HepG2 (cell line): ENCODE measurements at places on chromosomes 12 and 14. TPM values are rescaled to one million over a fixed set of nuclear protein-coding genes. Genes with fewer than 3 reads are reported as not detected.

The RNASE1 gene
- not detected in 2 replicates for total RNA-seq

DNA sequence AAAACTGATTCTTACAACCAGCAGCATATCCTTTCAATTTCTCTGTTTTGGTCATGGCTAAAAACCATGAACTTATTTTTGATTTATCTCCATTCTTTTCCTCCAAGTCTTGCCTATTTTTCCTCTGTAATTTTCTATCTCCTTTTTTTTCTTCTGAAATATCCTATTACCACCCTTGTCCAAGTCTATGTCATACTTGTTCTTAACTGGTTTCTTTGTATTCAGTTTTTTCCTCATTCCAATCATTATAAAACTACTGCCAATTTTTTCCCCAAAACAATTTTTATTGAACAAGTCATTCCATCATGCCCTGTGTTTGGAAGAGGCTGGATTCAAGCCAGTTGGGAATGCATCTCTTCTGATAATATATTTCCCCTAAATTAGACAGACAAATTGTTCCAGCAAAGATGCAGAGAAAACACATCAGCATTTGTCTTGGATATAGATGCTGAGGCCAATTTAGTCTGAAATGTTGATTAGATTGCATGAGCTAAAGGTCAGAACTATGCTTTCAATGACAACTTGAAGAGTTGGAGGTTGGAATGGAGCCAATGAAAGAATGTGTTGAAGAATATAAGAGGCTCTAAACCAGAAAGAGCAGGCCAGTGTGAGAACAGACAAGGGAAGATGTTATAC, 30.7 kb downstream of the OTOGL start:
- no peak for DNase-seq
- H3K27ac ChIP-seq, result no peak overlapping the region
- H3K27me3 ChIP-seq, result no peaks in the 10 kb centered on the region
- no peaks in the 10 kb centered on the region for H3K36me3 ChIP-seq
- H3K4me3 ChIP-seq, result no peak overlapping the region

DNA sequence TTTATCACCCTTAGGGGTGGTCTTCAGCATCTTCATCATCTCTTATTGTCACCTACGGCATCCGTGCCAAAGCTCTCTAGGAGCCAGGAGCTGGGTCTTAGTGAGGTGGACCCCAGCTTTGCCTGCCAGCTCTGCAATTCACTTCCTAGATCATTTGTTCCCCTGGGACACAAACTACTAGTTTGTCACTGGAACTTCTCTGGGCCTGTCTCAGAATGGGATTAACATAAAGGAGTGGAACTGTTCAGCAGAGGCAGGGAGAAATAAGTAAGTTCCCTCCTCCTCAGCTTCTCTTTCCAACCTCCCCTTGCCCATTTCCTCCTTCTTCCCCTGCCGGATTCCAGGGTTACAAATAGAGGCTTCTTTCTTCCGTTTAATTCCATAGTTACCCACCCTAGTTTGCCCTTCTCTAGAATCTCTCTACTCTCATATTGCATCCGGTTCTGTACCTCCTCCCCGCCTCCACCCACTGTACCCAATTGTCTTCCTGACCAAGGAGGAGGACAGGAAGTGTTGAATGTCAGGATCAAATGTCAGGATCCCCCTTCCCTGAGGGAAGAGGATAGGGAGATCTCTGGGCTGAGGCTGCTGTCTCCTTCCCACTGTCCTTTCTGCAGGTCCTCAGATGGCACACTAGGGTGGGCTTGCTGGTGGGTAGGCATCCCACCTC, 25.0 kb downstream of the LARP4 start:
- peaks cover 25% of the 10 kb centered on the region; the same call in 2 of the 3 replicates for H3K36me3 ChIP-seq
- DNase-seq, result no peak
- H3K27me3 ChIP-seq, result no peaks in the 10 kb centered on the region
- no peak overlapping the region for H3K27ac ChIP-seq
- no peak overlapping the region for H3K4me3 ChIP-seq

GRCh38 chr14:39240769-39241168, 7.1 kb downstream of the MIA2 start:
- no peak overlapping the region for H3K4me3 ChIP-seq
- no peak overlapping the region for H3K27ac ChIP-seq
- DNase-seq, result no peak
- peaks cover 10% of the 10 kb centered on the region for H3K4me1 ChIP-seq
- H3K27me3 ChIP-seq, result no peaks in the 10 kb centered on the region

The PTGES3 gene
- 159 and 290 TPM in 2 replicates for total RNA-seq
